Activated CD4-positive, alpha-beta T cell treated with anti-CD3 and anti-CD28 coated beads, Interleukin-10, Interleukin-2, amounts not matched to agents 100 ng/mL and 50 ng/mL, durations not matched to agents 16 hours and 8 hours (primary cell): ENCODE measurements at places on chromosomes 2 and 18.

GRCh38 chr2:62672601-62673000, 32.9 kb upstream of the EHBP1 start:
- DNase-seq, result no peak

- no peak for DNase-seq
Observed at GRCh38 chr2:218980735-218981389, 4.1 kb downstream of the FEV start.

GRCh38 chr2:201642086-201642578, 1.2 kb downstream of the TMEM237 start:
- no peak for DNase-seq

DNA sequence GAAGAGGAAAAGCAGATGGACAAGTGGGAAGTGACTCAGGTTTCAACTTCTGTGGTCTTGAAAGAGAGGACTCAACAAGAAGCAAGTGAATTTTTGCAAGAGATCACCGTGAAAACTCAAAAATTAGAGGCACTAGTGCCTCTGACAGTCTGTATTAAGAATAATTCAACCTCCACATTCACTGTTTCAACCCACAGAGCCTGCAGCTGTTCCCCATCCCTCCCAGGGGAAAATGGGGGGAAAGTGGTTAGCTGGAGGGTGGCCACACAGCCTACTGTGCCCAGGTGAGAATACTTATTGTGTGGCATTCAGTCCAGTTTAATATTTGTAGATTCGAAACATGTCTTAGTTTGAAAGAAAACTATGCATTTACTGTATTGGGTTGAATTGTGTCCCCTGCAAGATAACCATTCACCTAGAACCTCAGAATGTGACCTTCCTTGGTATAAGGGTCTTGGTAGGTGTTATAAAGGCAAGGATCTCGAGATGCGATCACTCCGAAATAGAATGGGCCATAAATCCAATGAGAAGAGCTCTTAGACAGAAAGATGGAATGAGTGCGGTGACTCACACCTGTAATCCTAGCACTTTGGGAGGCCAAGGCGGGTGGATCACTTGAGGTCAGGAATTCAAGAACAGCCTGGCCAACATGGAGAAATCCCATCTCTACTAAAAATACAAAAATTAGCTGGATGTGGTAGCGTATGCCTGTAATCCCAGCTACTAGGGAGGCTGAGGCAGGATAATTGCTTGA, 94.3 kb downstream of the IRS1 start:
- no peak for DNase-seq

DNA sequence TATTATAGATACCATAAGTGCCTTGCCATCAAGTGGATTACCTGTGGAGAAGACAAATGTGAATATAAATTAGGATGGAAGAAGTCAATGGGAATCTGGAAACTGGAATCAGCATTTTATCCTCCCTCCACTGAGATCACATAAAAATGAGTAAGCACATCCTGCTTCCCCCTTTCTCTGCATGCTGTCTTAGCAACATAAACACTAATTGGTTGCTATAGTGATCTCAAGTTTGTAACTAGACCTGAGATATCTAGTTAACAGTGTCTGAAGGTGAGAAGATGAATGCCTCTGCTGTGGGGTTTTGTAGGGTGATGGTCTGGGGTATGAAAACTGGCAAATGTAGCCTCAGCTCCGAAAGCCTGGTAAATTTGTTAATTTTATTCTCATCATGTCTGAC, 1357.5 kb upstream of the CELF4 start:
- no peak for DNase-seq

DNA sequence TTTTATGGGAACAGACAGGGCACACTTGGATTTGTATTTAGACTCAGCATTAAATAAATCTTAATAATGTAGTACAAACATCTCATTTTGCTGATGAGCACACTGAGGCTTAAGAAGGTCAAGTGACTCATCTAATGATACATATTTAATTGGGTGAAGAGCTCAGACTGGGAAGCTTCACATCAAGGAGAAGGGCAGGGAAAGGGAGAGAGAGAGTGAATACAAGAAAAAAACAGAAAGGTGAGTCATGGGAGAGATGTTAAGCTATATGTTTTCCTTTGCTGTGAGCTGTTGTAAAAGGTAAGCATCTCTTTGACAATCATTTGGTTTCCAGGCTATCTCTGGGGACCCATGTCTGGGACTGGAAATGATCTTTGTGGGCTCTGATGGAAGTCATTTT, 277.8 kb downstream of the SETBP1 start:
- no peak for DNase-seq

DNA sequence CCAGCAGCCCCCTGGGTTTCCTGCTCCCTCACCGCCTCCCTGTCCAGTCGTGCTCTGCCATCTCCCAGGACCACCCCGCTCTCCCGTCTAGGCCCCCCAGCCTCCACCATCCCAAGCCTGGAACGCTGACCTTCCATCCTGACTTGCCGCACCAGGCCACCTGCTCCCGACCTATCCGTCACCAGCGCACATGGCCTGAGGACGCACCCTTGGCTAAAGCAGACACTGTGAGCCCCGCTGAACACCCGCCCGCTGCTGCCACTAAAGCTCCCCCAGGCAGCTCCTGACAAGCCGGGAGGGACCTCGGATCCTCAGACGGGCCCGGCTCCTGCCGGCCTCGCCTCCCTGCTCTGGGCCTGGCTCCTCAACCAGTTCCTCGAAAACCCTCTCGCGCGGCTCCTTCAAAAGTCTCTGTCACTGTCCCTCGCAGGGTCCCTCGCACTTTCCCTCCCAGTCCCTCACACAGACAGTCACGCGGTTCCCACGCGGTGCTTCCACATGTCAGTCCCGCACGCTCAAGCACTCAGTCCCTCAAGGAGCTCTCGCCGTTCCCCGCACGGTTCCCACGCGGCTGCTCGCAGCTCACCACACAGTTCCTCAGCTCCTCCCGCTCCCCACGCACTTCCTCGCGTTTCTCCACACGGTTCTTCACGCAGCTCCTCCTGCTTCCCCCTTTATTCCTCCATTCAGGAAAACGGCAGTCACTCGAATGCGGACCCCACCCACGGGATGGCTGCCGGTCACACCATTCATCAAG, 42.4 kb downstream of the KIF1A start:
- no peak for DNase-seq

GRCh38 chr18:54679318-54680149, 88.5 kb downstream of the DYNAP start:
- peak; percentile 49 for DNase-seq

DNA sequence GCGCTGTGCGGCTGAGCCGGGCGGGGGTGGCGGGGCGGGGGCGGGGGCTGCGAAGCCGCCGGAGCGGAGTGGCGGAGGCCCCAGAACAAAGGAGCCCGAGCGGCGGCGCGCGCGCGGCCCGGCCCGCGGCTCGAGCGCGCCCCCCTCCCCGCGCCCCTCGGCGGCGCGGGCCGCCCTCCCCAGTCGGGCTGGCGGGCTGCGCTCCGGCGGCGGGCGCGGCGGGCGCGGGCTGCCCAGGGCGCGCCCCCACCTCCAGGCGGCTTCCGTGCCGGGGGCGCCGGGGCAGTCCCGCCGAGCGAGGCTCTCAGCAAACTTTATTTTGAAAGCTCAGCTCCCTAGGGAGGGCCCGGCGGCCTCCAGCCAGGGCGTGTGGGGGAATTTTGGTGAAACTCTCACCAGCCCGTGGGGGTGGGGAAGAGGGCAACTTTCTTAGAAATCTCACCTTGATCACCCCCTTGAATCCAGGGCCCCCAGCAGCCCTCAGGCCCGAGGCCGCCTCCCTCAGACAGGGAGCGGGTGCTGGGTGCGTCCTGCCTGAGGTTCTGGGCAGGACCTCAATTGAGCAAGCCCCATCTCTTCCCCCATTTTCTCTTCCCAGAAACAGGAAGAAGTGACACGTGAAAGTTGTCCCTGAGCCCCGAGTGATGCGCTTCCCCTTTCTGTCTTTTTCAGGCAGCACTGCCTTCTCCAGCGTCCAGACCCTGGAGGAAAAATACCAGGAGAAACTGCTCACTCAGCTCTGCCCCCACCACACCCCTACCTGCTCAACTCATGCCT, 786 bp downstream of the TET3 start:
- DNase-seq, result peak; percentile 64

DNA sequence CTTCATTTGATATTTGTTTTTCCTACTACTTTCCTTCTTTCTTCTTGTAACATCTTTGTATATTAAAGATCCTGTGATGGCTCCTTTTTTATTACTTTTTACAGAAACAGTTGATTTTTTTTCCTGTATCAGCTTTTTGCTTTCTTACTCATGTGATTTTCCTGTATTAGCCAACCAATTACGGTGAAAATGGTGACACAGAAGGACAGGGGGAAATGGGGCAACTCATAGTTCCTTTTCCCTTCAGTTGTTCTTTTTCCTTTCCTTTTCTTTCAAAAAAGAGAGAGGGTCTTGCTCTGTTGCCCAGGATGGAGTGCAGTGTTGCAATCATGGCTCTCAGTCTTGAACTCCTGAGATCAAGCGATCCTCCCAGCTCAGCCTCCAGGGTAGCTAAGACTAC, 117.8 kb downstream of the ATL2 start:
- no peak for DNase-seq

DNA sequence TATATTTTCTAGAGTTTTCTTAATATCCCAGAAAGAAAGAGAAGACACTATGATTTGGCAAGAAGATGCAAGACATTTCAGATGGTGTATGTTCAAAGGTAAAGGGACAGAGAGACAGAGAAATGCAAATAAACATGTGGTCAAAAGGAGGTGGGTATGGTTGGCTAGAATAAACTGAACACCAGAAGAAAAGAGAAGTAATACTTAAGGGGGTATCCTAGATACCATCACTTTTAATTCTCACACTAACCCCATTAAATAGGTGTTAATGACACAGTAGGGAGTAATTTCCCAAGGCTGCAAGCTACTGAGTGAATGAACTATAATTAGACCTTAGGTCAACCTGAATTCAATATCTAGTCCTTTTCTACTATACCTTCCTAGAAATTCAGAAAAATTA, 111.2 kb upstream of the CD226 start:
- DNase-seq, result no peak

- DNase-seq, result peak; percentile 91
Observed at GRCh38 chr2:136117909-136118818, at the start of gene CXCR4. TSS of gene CXCR4 (minus strand) at chr2:136118149. CDS start at chr2:136118060, 89 bp downstream.

DNA sequence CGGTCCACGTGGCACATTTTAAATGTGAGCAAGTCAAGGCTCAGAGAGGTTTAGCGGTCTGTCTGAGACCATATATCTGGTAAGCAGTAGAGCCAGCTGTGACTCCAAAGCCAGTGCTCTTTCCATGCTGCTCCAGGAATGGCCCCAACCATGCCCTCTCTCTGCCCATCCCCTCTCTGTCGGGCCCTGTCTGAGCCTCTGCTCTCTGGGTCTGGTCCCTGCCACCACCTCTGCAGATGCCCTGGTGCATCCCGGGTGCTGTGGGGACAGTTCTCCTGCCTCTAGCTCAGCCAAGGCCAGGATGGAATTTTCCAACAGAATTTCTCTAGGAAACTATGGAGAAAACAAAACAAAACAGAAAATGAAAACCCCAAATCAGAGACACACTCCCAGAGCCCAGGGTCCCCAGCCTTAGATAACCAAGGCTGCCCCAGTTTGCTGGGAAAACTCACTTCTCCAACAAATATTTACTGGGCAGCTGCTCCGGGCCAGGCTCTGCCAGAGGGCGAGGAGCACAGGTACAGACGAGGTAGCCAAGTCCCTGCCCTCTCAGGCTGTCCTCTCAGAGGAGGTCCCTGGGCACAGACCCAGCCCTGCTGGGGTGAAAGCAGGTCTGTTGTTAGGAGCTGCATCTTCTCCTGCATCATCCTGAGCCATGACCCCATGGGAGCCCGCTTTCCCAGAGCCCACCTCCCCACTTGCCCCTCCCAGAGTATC, 9.2 kb downstream of the ADRA2B start:
- no peak for DNase-seq

GRCh38 chr2:76731157-76731556, 791.0 kb downstream of the LRRTM4 start:
- DNase-seq, result no peak

GRCh38 chr2:100764430-100764829, 55.5 kb upstream of the NPAS2 start:
- DNase-seq, result no peak

DNA sequence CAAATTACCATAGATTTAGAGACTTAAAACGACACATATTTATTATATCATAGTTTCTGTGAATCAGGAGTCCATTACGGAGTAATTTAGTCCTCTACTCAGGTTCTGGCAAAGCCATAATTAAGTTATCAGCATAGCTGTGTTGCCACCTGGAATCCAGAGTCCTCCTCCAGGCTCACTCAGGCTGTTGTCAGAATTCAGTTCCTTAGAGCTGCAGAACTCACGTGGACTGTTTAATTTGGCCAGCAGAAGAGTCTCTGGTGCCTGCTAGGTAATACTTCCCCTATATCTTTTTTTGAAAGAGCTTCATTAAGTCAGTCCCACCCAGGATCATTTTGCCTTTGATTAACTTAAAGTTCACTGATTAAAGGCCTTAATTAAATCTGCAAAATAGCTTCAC, 891.5 kb downstream of the SUCLG1 start:
- DNase-seq, result no peak

GRCh38 chr2:178280244-178280852, 86.0 kb downstream of the OSBPL6 start:
- peak; percentile 51 for DNase-seq

GRCh38 chr2:236675051-236675450, 105.4 kb downstream of the ACKR3 start:
- DNase-seq, result no peak

DNA sequence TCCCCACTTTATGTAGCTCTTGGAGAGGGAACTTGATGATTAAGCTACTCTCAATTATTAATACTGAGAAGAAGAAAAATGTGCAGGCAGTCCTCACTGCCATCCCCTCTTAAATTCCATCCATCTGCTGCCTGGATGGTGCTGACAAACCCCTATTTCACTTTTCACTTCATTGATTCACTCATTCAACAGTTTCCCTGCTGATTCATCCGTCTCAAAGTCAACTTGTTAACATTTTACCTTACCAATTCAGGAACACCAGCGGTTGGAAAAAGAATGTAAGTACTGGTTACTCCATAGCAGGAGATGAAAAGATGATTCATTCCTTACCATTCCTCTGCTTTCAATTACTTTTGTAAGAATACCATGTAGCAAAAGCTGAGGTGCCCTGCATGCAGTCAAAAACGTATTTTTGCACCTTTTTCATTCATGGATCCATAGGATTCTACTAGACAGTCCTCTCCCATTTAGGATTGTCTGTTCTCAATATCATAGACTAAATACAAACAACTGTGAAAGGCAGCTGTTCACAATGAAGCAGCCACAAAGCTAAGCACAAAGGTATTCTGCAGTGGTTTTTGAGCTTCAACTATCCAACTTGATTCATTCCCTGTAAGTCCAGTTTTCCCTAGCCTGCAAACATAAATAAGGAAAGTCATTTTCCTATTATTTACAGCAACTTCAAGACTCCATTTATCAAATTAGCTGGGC, 262.0 kb downstream of the MREG start:
- DNase-seq, result no peak

GRCh38 chr2:56102866-56103265, 80.9 kb upstream of the CCDC85A start:
- no peak for DNase-seq

DNA sequence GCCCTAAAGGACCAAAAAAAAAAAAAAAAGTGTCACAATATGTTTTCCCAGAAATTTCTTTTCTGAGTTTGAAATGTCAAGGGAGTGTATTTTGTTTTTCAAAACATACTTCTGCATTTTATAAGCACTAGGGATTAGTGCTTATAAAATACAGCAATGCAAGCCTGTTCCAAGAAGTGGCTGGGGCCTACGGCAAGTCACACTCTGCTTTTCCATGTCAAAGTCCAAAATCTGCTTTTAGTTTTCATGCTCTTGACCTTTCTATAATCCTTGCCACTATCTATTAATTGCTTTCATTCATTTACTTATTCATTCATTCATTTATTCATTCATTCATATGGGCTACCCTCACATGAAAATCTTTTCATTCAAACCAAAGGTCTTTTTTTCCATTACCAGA, 100.1 kb upstream of the UXS1 start:
- no peak for DNase-seq
